ENCODE measurements at places on chromosomes 13 and 19.

GRCh38 chr13:28041031-28041461 lies 52.6 kb upstream of the URAD start:
- DNase-seq: no peak

DNA sequence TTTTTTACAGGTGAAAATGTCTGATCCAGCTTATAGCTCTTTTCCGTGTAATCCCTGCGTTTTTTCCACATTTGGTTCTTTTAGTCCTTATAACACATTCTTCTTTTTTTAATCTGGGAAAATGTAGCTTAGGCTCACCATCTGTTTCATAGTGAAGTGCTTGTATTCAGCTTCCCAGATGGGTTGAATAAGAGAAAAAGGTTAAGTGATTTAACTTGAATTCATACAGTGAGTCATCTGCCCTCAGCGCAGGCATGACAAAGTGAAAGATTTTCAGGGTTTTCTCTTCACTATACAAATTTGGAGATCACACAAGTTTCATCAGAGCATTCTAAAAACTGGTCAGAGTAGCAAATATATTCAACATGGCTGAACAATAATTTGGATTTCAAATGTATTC lies 224.8 kb downstream of the SPRY2 start:
- DNase-seq: no peak

GRCh38 chr13:108408672-108409071 lies 139.2 kb downstream of the TNFSF13B start:
- no peak for DNase-seq

- DNase-seq: peak; percentile 72
Measured at GRCh38 chr19:47790398-47790814, 11.9 kb downstream of the SELENOW start.

DNA sequence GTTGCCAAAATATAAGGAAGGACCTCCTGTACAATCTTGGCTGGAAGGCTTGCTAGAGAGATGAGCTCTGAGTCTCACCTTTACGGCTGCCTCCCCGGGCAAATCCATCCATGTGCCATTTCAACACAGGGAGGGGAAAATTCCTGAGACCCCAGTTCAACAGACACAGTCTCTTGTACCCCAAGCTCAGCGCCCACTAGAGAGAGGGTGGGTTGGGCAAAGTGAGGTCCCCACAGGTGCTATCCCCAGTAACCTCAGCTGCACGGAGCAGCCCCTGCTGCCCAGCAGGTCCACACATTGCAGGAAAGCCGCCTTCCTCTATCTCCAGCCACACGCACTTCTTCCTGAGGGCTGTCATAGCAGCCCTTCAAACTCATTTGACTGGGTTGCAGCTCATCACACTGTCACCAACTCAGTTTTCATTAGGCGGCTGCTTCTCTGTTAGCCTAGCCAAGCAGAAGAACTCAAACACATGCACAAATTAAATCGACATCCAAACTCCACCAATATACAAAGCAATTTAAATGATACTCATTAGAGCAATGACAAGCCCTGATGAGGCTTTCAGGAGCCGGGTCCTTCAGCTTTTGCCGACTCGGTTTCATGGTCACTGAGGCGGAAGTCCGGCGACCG lies 80.4 kb downstream of the TSHZ3 start:
- DNase-seq: no peak

- no peak for DNase-seq
Measured at GRCh38 chr13:44934724-44935123, 54.5 kb downstream of the NUFIP1 start.

GRCh38 chr19:964761-965694 lies 19.1 kb upstream of the WDR18 start:
- DNase-seq: no peak

DNA sequence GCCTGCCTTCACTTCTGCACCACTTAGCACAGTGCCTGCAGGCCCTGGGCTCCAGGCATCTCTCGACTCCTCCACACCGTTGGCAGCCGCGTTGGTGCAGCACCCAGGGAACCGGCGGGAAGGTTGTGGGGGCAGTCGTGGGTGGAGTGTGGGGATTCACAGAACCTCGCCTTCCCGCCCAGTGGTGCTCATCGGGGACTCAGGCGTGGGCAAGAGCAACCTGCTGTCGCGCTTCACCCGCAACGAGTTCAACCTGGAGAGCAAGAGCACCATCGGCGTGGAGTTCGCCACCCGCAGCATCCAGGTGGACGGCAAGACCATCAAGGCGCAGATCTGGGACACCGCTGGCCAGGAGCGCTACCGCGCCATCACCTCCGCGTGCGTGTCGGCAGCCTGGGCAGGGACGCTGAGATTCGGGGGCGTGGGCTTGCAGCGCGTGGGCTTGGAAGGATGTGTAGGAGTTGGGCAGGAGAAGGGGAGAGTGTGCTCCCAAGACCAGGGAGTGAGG lies 9.6 kb downstream of the RAB11B start:
- no peak for DNase-seq

DNA sequence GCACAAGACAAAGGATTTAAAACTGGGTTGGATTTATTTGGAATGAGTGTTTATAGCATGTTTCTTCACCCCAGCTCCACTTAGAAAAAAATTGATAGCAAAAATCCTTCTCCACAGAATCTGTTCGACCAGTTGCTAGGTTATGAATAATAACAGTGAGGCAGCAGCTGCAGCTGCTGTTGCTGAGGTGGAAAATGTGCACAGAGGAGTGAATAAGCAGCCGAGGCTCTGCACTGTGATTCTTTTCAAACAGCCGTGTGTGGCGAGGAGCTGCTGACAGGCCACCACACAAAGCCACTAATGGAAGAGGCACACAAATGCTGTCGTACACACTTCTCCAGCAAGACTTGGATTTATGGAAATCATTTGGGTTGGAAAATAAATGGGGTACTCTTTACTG lies 6.4 kb upstream of the RASL11A start:
- DNase-seq: no peak

DNA sequence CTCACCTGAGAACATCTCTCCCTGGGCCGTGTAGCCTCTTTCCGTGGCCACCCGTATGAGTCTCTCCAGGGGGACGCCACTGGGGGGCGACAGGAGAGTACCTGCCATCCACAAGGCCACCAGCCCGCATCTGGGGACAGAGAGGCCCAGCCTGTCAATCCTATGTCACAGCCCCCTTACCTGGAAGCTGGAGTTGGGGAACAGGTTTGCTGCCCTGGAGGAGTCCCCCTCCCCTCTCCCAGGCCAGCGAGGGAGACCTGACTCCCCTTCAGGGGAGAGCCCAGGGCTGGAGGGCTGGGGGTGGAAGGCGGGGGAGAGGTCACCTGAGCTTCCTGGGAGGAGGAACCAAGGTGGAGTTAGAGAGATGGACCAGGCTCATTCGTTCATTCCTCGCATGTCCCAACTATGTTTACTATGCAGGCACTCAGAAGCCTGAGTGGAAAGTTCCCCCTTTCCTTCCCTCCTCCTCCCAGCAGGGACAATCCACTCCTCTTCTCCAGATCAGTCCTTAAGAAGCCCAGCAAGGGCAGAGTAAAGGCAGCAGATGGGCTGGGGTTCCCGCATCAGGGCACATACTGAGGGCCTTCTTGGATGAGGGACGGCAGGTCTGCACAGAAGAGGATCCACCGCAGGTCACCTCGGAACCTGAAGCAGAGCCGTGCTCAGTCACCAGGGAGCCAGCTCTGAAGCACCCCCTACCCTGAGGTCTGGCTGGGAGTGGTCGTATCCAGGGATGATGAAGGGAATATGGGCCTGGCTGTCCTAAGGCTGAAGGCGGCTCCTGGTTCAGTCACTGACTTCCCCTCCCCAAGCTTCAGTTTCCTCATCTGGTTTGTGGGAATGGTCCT lies 5.5 kb downstream of the ACTMAP start:
- DNase-seq: no peak

DNA sequence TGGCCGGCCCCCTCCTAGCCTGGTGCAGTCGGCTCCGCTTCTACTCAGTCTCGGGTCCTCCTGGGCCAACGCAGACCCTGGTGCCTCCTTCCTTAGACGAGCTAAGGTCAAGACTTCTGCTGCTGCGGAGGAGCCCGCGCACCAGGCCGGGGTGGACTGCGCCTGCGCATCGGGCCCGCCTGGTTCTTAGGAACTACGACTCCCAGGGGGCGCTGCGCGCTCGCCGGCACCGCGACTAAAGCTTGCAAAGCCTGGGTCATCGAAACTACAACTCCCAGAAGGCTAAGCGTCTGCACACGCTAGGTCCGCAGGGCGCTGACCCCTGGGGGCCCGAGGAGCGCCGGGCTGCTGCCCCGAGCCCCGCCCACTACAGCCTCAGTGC lies at the start of gene ZNF835:
ZNF835 (minus strand) TSS at position 145 of the 382 bp plus-strand sequence. CDS start 6,559 bp downstream, outside the sequence.
- DNase-seq: peak; percentile 67

DNA sequence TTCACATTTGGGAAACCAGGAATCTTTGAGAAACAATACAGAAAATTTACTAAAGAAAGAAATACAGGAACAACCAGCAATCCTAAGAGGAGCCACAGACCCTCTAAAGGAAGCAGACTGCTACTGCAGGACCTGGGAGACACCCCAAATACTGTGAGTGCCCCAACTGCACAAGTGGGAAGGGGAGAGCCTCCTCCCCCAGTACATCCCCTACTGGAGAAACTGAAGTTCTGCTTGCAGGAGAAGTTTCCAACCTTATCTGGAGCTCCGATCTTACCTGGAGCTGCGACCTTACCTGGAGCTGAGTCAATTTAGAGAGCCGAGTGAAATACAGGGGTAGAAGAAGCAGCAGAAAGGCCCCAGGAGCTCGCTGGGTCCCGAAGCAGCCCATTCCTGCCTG lies 236.4 kb upstream of the SPRY2 start:
- no peak for DNase-seq

DNA sequence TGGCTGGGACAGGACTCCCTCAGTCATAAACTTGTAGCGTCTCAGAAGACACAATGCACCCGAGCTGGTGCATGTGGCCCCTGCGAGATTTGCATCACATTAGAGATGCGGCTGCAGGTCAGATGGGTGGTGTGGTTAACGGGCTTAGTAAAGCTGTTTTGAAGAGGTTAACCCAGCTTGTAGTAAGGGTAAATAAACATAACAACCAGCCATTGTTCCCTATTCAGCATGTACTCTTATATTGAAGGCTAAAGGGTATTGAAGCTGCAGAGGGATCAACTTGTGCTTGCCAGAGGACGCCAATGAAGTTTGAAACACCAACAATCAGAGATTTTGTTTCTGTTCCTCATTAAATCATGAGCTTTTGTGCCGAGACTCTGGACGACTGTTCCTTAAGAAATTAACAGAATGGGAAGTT lies 79.4 kb downstream of the ZIC5 start:
- no peak for DNase-seq

DNA sequence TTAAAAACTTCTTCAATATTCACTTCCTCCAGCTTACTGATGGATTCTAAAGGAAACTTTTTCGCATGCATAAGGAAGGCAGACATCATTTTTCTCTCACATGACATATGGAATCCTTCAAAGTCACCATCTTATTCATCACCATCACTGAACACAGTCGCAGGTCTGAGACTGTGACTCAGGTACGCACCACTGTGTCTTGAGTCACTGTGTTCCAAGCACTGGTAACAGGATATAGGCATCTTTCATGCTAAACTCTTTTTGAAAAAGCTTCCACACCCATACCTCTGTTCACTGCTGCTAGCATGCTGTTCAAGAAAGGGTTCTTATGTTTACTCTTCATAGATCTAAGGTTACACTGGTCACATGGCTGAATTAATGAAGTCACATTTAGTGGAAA lies 67.0 kb upstream of the SIAH3 start:
- no peak for DNase-seq

- DNase-seq: no peak
Measured at GRCh38 chr13:51737609-51738008, 66.4 kb downstream of the DHRS12 start.

GRCh38 chr19:18951721-18952281 lies 10.8 kb upstream of the HOMER3 start:
- no peak for DNase-seq

- no peak for DNase-seq
Measured at GRCh38 chr13:104954210-104954609, 1581.3 kb downstream of the EFNB2 start.

GRCh38 chr13:53601113-53601512 lies 572.5 kb downstream of the OLFM4 start:
- no peak for DNase-seq

DNA sequence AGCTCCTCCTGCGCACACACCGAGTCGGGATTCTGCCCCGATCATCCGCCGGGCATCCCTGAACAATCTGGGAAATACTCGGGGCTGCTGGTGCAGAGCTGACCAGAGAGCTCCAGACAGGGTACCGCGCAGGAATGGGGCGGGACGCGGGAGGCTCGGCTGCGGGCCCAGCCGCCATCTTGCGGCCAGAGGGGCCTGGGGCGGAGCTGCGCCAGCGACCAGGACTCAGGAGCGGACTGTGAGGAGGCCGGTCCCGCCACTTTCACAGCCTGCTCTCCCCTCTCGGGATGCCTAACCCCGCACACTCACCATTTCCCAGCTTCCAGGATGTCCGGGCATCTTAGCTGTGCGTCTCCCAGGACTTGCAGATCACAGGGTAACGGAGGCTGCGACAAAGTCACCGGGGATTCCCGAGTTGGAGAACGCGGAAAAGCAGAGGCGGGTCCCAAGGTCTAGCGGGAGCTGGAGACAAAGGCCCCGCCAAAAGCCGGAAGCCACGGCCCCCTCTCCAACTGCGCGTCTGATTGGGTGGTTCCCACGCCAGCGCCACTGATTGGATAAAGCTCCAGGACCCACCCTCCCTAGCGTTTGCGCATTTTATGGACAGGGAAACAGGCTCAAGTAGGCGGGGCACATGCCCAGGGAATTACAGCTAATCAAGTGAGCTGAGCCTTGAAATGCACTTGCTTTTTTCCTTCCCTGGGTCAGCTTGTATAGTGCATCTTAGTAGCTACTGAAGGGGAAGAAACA lies 15.8 kb upstream of the ZNF43 start:
- peak; percentile 83 for DNase-seq

GRCh38 chr19:24062190-24062589 lies 24.8 kb upstream of the ZNF254 start:
- DNase-seq: no peak

DNA sequence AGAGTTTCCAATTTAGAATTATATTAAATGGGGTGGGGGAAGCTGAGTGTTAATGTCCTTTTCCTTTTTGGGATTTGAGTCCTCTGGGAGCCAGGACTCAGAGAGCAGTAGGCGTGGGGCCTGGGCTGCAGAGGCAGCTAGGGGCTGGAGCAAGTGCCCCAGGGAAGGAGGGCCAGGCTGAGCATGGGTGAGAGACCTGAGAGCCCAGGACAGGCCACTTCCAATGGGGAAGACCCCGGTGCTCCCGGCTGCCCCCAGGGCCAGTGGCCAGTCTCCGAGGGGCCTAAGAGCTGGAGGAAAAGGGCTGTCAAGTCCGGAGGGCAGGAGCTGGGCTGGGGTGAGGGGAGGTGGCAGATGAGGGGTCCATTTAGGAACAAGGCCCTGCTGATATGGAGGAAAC lies 371.5 kb downstream of the ZNF536 start:
- no peak for DNase-seq

- DNase-seq: no peak
Measured at GRCh38 chr13:77048681-77049080, 21.7 kb upstream of the FBXL3 start.

- no peak for DNase-seq
Measured at GRCh38 chr19:30402436-30403202, 30.4 kb downstream of the ZNF536 start.

DNA sequence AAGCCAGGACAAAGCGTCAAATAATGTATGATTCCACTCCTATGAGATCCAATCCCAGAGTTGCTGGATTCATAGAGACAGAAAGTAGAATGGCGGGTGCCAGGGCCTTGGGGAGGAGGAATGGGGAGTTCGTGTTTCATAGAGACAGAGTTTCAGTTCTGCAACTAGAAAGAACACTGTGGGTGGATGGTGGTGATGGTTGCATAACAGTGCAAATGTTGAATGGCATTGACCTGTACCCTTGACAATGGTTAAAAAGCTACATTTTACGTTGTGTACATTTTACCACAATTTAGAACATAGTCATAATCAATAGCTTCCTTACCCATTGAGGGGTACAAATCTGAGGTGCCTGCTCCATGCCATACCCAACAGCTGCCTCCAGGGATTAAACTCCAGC lies 33.4 kb downstream of the MBD3L2B start:
- DNase-seq: no peak
